ENCODE measurements at places on chromosomes 4 and X.

DNA sequence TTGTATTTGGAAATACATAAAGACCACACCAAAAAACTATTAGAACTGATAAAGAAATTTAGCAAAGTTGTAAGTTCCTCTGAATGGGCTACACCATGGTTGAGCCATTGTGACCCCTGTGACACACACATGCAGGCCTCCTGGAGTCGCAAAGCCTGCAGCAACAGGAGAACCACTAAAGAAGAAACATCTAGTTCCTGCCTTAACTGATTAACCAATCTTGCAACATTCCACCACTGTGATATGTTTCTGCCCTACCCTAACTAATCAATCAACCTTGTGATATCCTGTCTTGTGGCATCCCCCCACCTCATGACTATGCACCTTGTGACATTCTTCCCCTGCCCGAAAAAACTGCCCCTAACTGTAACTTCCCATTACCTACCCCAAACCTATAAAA is 401.8 kb downstream of the PRDM5 start:
- DNase-seq: no peak

GRCh38 chrX:132877954-132878536 is 80.4 kb downstream of the HS6ST2 start:
- DNase-seq: no peak

DNA sequence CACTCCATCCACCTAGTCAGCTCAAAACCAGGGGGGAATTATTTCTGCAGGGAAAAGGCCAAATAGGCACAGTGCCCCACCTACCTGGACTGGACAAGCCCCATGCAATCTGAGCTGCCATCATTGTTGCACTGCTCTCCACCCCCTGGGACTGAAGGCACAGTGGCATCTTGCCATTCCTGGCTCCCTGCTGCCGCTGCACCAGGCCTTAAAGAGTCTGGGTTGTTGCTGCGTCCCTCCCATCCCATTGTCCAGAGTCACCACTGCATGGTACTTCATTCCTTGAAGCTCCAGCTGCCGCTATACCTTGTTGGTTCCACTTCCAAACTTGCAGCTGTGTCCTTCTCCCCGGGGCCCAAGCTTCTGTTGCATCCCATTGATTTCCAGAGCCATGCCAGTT is 629.7 kb downstream of the STIM2 start:
- no peak for DNase-seq

DNA sequence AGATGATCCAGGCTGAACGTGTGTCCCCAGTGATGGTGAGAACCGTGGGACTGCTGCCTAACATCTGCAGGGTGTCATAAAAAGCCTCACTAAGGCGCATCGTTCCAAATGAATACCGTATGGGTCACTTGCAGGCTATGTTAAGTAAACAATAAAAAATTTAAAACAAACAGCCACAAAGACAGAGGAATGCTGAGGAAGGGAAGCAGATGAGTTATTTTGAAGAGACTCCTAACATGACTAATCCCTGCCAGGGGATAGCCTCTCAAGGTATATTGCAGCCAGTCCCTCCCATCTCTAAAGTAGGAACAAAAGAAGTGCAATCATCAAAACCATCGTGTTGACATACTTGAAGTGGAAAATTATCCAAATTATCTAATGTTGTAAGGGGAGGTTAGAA is 83.8 kb downstream of the UNC5C start:
- no peak for DNase-seq

GRCh38 chr4:173005912-173006633 is 162.5 kb upstream of the GALNT7 start:
- no peak for DNase-seq

- DNase-seq: no peak
These were observed 369.4 kb upstream of the CNKSR2 start for GRCh38 chrX:21004835-21005234.

DNA sequence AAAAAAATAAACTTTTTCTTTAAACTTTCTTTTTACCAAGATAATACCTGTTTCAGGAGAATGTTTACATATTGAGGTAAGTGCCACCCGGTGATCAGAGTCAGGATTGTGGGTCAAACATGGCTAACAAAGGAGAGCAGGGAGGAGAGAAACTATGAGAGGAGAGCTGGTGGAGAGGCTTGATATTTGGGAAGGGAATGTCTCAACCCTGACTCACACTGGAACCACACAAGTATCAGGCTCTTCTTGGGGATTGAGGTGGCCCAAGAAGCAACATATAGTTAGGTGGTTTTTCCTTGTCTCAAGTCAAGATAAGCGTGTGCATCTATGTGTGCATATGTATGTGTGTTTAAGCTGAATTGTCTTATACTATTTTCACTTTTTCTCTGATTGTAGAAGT is 6.7 kb downstream of the TCEAL1 start:
- DNase-seq: no peak

- no peak for DNase-seq
These were observed 9.0 kb downstream of the EIF1AX start for GRCh38 chrX:20132666-20133065.

DNA sequence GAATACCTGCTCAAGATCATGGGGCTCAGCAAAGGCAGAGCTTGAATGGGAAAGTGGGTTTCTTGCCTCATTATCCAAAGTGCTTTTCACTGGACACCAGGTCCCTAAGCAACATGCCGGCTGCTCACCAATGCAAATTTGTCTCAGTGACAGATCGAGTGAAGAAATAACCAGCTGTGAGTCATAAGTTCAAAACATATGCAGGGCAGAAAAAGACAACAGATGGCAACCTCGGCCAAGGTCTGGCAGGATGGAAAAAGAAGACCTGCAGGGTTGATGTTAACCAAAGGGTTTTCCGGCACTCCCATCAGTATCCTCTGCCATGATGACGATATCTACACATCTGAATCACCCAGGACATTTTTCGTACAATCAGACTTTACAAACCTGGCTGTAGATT is 124.1 kb downstream of the AFAP1 start:
- peak; percentile 10 for DNase-seq

DNA sequence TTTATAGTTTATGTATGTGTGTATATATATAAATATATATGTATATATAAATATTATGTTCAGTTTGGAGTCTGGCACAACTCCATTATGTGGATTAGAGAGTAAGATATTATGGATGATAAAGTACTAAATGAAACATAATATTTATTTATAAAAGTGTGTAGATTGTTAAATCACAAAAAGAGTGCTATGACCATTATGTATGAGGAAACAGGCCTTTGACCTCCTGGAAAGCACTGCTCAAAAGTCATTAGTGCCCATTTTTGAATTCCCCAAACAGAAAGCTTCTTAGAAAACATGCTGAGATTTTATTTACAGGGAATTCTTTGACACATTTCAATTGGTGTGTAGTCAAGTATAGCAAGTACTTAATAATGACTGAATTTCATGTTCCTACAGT is 391.2 kb downstream of the UNC5C start:
- DNase-seq: no peak

DNA sequence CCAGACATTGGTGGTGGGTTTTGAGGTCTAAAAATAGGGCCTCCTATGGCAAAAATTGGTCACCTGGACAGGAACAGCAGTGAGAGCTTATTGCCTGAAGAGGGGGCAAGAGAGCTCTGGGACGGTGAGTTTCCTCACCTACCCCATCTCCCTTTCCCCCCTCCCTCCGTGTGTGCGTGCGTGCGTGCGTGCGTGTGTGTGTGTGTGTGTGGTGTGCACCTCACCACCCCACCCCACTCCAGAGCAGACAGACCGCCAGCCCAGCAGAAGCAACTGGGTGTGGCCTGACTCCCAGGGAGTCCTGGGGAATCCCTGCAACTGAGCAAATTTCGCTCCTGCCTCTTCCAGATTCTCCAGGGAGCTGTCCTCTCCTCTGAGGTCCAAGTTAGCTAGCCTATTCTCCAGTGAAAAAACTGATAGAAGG is 44.7 kb downstream of the PRPS1 start:
- peak; percentile 89 for DNase-seq

DNA sequence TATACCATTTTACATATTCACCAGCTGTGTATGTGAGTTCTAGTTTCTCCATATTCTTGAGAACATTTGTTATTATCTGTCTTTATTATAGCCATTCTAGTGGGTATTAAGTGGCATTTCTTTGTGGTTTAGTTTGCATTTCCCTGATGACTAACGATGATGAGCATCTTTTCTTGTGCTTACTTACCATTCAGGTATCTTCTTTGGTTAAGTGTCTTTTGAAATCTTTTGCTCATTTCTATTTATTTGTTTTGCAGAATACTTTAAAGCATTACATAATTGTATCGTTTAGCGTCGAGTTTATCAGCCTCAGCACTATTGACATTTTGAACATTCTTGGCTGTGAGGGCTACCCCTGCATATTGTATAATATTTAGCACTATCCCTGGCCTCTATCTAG is 85.4 kb downstream of the FRMPD4 start:
- DNase-seq: no peak

GRCh38 chr4:114249561-114249960 is 270.1 kb upstream of the ARSJ start:
- DNase-seq: no peak

DNA sequence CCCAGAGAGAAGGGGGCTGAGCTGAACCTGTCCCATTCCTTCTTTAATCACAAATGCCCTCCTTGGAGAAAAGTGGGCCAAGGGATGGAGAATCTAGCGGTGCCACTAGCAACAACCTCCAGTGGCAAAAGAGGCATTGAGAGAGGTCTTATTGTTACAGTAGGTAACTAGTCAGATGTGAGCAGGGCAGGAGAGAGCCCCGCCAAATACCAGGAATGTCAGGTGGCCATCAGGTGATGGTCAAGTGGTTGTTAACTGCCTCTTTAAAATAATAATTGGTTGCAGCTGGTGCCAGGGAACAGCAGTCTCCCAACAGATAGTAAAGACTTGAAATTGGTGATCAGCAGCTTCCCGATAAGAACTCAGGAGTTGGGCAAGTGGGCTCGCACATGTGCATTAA is 116.1 kb downstream of the EVC2 start:
- DNase-seq: no peak

GRCh38 chr4:156957556-156957955 is 14.0 kb downstream of the PDGFC start:
- no peak for DNase-seq

- no peak for DNase-seq
These were observed 126.5 kb downstream of the CHIC2 start for GRCh38 chr4:53937918-53938317.

Data from CD4-positive, alpha-beta T cell treated with Interleukin-2 at 100 ng/mL for 4 hours (primary cell).